NCI-H446 (cell line): ENCODE measurements at places on chromosomes 12 and 14.
A peak's percentile ranks its signal among the peaks of the same experiment; 100 is the strongest.

- DNase-seq, result no peak
Observed at GRCh38 chr12:56164345-56164729, 6.2 kb downstream of the MYL6 start.

DNA sequence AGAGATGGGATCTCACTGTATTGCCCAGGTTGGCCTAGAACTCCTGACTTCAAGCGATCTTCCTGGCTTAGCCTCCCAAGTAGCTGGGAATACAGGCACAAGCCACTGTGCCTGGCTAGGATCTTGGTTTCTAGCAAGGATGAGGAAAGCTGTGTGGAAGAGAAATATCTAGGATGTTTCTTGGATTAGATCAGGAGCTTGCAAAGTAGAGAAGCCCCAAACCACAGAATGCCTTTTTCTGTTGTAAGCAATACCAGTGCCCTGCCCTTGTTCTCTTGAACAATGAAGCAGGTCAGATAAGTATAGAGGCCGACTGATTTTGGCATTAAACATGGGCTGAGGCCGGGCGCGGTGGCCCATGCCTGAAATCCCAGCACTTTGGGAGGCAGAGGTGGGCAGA lies 44.3 kb upstream of the STRN3 start:
- no peak for DNase-seq

- no peak for DNase-seq
Observed at GRCh38 chr12:76426160-76426559, 77.9 kb upstream of the BBS10 start.

- no peak for DNase-seq
Observed at GRCh38 chr12:29024117-29024516, 125.0 kb upstream of the FAR2 start.

DNA sequence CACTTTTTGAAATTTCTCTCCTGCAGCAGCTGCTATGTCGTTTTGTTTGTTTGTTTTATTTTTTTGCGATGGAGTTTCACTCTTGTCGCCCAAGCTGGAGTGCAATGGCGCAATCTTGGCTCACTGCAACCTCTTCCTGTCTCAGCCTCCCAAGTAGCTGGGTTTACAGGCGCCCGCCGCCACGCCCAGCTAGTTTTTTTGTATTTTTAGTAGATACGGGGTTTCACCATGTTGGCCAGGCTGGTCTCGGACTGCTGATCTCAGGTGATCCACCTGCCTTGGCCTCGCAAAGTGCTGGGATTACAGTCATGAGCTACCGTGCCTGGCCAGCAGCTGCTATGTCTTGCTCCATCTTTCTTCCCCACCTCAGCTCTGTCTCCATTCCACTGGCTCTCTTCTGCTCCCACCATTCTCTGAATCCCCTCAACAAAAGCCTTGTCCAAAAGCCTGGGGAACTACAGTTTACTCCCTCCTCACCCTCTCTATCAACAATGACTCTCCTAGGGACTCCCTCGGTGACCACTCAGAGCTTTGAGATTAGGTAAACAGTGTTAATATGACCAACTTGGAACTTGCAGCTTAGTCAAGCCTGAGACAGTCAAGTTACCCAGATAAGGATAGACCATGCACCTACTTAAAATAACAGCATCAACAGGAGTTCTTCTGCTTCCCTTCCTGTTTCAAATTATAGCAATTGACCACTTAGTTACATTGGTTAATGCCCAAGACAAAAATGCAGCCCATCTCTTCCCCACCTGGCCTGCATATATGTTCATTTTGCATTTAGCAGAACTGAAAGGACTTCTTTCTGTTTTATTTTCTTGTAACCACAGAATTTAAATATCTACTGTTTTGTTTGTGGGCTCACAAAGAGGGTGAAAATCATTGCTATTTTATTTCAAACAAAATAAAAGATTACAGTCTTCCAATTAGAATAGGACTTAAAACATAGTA lies 189.0 kb upstream of the AMIGO2 start:
- no peak for DNase-seq

GRCh38 chr12:130677957-130678558 lies 38.0 kb downstream of the RIMBP2 start:
- no peak for DNase-seq

DNA sequence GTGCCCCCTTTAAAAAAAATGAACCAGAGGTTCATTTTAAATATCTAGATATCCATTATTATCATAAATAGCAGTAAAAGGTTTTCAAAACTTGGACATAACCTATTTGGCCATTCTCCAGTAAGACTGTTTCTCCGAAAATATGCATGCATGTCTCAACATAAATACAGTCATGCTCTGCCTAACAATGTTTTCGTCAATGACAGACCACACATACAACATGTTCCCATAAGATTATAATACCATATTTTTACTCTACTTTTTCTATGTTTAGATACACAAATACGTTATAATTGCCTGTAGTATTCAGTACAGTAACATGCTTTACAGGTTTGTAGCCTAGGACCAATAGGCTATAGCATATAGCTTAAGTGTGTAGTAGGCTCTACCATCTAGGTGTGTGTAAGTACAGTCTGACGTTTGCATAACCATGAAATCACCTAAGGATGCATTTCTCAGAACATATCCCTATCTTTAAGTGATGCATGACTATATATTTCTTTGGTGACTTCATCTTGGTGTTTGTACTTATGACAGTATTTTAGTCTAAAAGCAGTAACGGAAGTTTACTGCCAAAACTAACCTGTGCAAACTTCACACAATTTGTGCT lies 3.2 kb downstream of the TMEM19 start:
- no peak for DNase-seq

GRCh38 chr12:58425481-58426392 lies 484.4 kb downstream of the ATP23 start:
- DNase-seq, result peak; percentile 31

DNA sequence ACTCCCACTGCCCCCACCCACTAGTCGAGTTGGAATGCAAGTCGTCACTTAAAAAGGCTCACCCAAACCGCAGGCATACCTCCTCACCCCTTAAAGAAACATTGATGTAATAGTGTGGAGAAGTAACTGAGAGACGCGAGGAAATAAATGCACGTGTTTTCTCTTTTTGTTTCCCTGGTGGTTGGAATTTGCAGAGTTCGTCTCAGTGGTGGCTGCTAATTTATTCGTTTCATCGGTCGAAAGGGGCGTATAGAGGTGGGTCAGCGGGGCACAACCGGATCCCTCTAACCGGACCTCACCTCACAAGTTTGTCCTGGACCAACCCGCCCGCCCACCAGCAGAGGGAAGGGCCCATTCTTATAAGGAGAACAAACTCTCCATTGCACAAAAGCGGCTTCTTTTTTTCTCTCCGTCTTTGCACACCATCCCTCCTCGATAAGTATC lies 5.0 kb upstream of the NPAS3 start:
- no peak for DNase-seq
